ENCODE measurements at places on chromosomes 12 and 14.

DNA sequence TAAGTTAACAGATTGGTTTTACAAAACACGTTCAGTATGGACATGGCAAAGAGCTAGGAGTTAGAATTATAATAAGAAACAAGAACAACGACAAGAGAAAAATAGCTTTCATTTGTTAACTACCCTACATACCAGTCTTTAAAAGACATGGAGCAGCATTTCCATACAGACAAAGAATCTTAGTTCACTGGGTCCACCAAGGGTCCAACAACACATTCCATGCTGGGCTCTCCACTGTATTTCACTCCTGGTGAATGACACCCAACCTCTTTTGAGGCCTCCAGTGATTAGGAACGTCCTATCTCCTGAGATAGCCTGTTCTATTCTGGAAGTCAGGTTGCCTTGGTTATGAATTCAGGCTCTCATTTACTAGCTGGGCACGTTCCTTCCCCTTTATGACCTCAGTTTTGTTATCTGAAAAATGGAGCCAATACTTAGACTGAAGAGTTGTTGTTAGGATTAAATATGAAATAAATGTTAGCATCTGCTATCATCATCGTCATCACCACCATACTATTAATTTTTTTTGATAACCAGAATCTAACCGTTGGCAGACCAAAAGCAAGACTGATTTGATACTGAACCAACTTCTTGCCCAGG, 37.7 kb downstream of the C12orf75 start:
- no peak for DNase-seq

- no peak for DNase-seq
Observed at GRCh38 chr12:131122631-131123030, 168.9 kb downstream of the ADGRD1 start.

GRCh38 chr14:73188501-73188911, 48.8 kb upstream of the PAPLN start:
- no peak for DNase-seq

DNA sequence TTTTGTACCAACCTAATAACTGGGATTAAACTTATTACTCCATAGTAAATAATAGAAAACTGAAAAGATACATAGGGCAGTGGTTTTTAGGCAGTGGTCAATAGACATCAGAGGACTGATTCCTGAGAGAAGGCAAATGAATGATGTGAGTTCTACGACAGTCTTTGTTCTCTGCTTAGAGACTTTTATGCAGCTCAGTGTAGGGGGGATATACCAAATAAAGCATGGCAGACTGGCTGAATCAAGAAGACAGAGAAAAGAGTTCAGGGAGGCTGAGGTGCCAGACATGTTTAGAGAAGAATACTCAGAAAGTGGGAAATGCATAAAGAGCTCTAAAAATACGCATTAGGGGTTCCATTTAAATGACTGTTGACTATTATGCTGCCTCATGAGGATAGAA, 320.8 kb upstream of the FAR2 start:
- no peak for DNase-seq

GRCh38 chr14:22375321-22375930, 213.6 kb downstream of the DAD1 start:
- DNase-seq = peak; percentile 25

DNA sequence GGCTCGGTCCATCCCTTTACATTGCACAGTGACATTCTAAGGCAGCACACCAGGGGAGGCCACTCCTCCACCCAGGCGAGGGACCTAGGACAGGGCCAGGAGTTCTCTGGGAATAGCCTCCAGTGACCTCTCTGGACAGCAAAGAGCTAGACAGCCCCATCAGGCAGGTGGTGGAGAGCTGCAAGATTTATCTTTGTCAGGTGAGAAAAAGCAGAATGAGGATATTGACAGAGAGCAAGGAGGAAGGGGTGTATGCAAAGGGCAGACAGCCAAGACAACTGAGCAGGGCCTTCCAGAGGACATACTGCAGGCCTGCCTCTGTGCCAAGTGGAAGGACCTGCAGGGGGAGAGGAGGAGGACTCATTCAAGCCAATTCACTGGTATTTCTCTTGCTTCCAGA, 112.4 kb upstream of the MAX start:
- DNase-seq = no peak

- DNase-seq = no peak
Observed at GRCh38 chr14:54350203-54350602, 46.6 kb upstream of the CDKN3 start.
